ENCODE measurements at places on chromosomes 16 and 17.

DNA sequence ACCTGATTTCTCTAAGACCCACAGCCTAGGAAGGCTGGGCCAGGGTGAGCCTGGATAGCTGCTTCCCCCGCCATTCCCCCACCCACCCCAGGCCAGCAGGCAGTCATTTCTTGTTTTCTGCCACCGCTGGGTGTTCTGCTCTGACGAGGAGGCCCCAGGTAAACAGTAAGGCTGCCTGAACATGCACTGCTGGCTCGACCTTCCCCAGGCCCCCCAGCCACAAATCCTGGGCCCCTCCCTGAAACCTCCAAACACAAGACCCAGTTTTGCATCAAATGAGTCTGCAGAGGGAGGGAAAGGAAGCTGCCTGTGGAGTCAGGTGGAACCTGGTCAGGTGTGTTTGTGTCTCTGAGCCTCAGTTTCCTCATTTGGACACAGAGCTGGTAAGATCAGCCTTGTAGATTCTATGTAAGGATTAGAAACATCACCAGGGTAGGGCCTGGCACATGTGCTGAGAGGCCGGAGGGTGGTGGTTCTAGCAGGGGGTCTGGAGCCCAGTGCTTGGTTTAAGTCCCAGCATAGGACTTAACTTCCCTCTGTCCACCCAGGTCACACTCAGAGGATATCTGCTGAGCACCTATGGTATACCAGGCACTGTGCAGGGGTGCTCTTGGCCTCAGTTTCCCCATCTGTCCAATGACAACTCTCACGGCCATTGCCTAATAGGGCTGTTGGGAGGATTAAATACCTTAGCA, 18.9 kb upstream of the PRM1 start:
- no peak for DNase-seq

GRCh38 chr16:88968589-88969280, 8.3 kb downstream of the CBFA2T3 start:
- no peak for DNase-seq

DNA sequence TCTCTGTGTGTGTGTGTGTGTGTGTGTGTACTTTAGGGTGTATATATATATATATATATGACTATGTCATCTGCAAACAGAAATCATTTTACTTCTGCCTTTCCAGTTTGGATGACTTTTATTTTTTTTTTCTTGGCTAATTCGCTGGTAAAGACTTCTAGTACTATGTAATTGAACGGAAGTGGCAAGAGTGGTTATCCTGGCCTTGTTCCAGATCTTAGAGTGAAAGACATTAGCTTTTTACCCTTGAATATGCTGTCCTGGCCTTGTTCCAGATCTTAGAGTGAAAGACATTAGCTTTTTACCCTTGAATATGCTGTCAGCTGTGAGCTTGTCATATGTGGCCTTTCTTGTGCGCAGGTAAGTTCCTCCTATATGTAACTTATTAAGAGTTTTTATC, 72.7 kb upstream of the MYOCD start:
- DNase-seq = no peak

DNA sequence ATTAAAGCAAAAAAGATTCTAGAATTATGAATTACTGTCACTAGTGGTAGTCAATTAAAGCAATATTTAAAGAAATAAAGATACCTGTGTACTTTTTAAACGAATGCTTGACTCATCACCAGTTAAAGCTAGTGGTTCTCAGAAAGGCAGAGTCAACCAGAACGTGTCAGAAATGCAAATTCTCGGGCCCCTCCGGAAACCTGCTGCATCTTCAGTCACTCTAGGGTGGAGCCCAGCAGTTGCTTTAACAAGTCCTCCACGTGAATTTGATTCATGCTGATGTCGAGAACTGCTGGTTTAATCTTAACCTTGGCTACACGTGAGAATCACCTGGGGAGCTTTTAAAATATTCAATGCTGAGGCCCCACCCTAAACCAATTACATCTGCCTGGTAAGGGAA, 169.8 kb upstream of the SDK2 start:
- no peak for DNase-seq

- DNase-seq = no peak
Measured at GRCh38 chr17:51608251-51608933, 348.0 kb downstream of the UTP18 start.

DNA sequence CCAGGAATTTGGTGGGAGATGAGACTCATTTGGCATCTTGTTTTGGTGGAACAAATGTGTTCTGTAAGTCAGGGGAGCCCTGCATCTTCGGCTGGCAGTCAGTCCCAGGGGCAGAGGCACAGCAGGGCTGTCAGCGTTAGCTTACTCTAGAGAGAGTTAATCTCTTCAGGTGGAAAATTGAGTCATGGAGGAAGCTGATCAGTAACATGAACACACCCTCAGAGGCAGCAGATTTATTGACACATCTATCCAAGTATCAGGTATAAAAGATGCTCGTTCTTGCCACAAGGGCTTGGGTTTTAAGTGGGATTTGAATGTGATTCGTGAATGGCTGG, 55.2 kb downstream of the EPN2 start:
- DNase-seq = no peak

DNA sequence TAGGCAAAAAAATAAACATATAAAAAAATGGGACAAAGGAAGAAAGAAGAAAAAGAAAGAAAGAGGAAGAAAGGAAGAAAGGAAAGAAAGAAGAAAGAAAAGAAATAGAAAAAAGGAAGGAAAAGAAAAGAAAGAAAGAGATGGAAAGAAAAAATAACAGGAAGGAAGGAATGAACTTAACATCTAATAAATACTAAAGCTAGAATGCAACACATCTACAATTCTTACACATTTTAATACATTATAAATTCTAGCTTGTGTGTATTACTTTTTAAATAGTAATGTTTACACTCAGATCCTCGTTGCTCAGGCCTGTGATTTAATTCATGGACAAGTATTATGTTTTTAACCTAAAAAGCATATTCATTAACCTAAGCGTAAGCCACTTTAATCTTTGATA, 703.0 kb upstream of the KIF2B start:
- no peak for DNase-seq

DNA sequence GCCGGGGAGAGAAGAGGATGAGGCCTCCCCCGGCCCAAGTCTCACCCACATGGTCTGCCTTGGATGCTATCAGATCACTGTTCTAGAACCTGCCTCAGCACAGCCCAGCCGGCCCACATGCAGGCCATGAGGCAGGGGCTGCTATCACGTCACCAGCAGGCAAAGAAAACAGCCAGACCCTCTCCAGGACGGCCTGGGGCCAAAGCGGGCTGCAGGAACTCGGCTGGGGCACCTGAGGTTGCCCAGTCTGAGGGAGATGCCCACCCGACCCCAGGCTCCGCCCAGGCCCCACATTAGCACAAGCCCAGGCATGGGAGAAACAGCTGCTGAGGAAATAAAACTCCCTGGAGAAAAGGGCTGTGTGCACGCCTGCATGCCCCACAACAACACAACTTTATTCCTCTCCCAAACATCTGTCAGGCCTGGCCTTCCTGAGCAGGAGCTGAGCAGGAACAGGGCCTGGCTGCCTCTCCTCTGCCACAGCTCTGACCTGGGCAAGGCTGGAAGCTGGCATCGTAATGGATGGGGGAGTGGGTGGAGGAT, 6.7 kb upstream of the SMIM5 start:
- no peak for DNase-seq

DNA sequence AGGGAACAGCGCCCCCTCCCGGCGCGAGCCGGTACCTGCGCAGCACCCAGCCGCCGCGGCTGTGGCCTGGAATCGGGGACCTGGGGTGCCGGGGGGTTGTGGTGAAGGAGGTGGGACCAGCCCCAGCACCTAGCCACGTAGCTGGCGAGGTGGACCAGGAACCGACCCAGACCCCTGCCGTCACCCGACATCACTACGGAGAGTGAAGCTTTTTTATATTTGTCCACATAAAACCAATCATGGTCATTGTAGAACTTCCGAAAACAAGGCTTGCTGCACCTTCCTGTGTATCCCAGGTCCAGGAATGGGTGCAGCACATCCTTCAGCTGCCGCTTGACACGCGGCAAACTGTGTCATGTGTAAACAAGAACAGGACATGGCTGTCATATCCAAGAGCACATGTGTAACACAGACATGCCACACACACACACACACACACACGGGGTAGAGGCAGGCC, 1.3 kb downstream of the HBQ1 start:
- DNase-seq = no peak

GRCh38 chr17:82898976-82899514, 59.2 kb upstream of the ZNF750 start:
- no peak for DNase-seq

GRCh38 chr17:15403276-15403939, 62.0 kb upstream of the TEKT3 start:
- DNase-seq = no peak

GRCh38 chr16:59295993-59296736, 562.0 kb upstream of the GOT2 start:
- DNase-seq = no peak

DNA sequence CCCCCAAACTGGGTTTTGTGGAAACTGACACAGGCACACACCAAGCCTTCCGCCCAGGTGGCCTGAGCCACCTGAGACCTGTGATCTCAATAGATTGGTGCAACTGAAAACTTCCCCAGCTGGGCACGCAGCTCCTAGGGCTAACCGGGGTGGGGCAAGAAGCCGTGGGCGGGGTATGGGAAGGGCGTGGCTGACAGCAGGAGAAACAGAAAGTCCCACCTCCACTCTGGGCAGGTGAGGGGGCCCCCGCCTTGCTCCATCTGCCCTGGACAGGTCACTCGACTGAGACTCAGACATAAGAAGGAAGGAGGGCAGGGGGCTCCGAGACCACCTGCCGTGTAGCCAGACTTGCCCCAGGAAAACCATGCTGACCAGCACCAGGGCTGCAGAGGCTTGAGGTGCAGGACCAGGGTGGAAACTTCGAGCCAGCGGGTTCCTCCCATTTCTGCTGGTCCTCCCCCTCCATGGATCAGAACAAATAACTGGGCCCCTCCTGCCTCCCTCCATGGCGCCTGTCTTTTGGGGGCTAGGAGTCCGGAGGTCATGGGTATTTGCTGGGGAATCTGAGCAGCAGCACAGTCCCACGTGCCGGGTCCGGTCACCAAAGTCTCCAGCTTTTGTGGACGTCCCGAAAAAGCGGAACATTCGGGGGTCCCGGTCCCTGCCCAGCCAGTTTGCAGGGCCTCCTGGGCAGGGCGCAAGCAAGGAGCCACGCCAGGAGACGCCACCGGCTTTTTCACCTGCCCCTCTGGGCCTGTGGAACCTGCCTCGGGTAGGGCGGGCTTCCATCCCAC, 1.3 kb downstream of the TIMP2 start:
- peak; percentile 55 for DNase-seq

DNA sequence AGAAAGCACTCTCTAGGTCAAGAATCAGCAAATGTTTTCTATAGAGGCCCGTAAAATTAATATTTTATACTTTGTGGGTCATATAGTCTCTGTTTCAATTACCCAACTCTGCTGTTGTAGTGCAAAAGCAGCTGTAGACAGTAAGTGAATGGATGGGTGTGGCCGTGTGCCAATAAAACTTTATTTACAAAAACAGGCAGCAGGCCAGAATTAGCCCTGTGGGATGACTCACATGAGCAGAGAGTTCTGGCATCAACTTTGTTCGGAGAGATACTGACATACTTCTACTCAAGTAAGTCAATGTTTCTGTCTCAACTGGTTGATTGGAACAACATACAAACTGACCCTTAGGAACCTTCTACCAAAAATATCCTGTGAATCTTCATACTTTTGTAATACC, 616.2 kb downstream of the MAF start:
- DNase-seq = no peak

GRCh38 chr17:50629902-50630301, 4.8 kb upstream of the ABCC3 start:
- no peak for DNase-seq

- DNase-seq = no peak
Measured at GRCh38 chr17:7610641-7611040, 4.1 kb downstream of the FXR2 start.

DNA sequence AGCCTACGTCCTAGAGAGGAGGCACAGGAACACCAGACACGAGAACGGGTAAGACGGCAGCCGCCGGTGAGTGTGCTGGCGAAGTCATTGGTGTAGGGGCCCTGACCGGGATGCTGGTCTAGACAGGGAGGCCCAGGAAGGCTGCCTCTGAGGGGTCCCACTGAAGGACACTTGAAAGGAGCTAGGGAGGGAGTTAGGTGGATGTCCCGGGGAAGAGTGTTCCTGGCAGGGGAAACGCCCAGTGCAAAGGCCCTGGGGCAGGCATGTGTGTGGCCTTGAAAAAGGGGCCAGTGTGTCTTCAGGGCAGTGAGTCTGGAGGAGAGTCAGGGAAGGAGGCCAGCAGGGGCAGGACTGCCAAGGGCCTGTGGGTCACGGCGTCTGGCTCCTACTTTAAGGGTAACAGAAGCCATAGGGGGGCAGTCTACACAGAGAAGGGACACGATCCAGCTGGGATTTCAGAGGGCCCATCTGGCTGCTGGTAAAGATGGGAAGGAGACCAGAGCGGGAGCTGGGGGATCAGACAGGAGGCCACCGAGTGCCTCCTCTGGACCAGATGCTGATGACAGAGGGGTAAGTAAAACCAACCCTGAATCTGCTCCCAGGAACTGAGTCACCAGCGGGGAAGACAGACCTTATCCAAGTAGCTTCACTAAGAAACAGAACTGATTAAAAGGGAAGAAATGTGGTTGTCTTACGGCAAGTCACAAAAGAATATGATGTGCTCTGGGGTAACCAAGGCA, 115.9 kb downstream of the LITAF start:
- no peak for DNase-seq

DNA sequence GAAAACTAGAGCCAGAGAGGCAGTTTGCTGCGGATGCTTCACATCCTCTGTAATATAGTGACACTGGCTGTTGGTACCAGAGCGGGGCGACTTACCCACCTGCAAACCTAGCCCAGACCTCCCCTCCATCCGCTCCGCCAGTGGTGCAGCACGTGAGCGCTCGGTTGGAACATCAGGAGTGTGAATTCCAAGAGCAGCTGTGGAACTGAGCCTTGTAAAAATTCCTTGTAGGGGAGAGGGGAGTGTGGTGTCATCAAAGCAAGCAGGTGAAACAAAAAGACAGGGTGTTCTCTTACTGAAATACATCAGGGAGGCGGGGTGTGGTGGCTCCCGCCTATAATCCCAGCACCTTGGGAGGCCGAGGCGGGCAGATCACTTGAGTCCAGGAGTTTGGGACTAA, 51.3 kb downstream of the CCDC42 start:
- DNase-seq = no peak

GRCh38 chr17:59093702-59094231, 12.9 kb downstream of the TRIM37 start:
- no peak for DNase-seq

GRCh38 chr17:55830699-55831471, 80.0 kb downstream of the PCTP start:
- DNase-seq = no peak

- DNase-seq = peak; percentile 54
Measured at GRCh38 chr16:20763461-20764232, at the start of gene ACSM3. Gene ACSM3, plus strand, starts transcription at chr16:20764014. Its CDS starts 6,021 bp downstream, at chr16:20770035.

GRCh38 chr17:22268214-22268911, 576.0 kb downstream of the KCNJ18 start:
- DNase-seq = no peak

DNA sequence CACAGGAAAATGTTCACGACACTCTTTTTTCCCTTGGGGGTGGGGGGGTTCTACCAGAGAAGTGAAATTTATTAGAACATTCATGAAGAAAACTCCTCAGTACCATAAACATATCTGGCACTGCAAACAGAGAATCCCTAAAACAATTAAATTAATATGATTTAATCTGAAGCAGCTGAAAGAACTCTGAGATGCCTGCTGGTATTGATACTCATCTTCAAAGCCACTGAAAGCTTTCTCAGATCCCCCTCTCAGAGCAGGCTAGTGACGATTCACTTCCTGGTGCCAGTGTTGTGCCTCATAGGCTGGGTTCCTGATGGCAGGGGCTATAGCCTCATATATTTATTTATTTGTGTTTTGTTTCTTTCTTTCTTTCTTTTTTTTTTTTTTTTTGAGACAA, 52.7 kb downstream of the MYH10 start:
- no peak for DNase-seq

GRCh38 chr16:54930869-54931119, 129 bp downstream of the IRX5 start:
- DNase-seq = no peak

Measured in stimulated activated CD4-positive, alpha-beta T cell treated with anti-CD3 and anti-CD28 coated beads, TNF-alpha, amount 100 ng/mL, for 24 hours (primary cell).